NCI-H345 (cell line): ENCODE measurements at places on chromosomes 7 and 10.

- DNase-seq: no peak
Observed at GRCh38 chr7:107560898-107561516, 2.7 kb downstream of the COG5 start.

- DNase-seq: no peak
Observed at GRCh38 chr10:79116368-79116767, 47.6 kb downstream of the ZMIZ1 start.

DNA sequence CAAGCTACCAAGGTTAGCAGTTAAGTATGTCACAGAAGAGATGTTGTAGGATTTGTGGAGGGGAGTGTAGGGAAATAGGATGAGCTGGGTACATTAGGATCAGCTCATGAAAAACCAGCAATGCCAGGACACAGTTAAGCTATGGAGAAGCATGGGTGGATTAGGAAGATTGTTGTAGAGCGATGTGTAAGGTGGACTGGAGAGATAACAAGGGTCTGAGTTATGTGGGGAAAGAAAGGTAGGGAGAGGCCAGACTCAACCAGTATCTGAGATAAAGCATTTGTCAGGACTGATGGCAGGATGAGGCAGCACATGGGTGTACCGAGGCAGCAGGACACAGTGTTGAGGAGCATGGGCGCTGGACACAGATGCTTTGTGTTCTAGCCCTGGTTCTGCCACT, 85.4 kb upstream of the PRR15 start:
- DNase-seq: no peak

GRCh38 chr10:63922468-63923284, 401.5 kb downstream of the REEP3 start:
- no peak for DNase-seq

- DNase-seq: no peak
Observed at GRCh38 chr7:88150033-88150432, 69.8 kb downstream of the SRI start.
